ENCODE measurements at places on chromosomes 4 and X. TPM values are rescaled to one million over a fixed set of nuclear protein-coding genes. Genes with fewer than 3 reads are reported as not detected.

Gene DKK2
- not detected for total RNA-seq

Gene SMARCAD1
- 32.2 TPM for total RNA-seq

Gene TAF7L
- 0.20 TPM for total RNA-seq

Gene CT45A1
- not detected for total RNA-seq

Gene TMPRSS11D
- not detected for total RNA-seq

Gene MAGEC1
- total RNA-seq = not detected

Gene ARHGAP10
- 28.2 TPM for total RNA-seq

Gene SHISA3
- 12.9 TPM for total RNA-seq

Gene ATP1B4
- not detected for total RNA-seq

Gene CTAG1A
- total RNA-seq = not detected

Gene ETFDH
- total RNA-seq = 31.5 TPM

Gene INPP4B
- 10.6 TPM for total RNA-seq

Data from smooth muscle cell of the pulmonary artery (primary cell).